NCI-H2081 (cell line): ENCODE measurements at places on chromosomes 11 and 22.
A peak's percentile ranks its signal among the peaks of the same experiment; 100 is the strongest.

DNA sequence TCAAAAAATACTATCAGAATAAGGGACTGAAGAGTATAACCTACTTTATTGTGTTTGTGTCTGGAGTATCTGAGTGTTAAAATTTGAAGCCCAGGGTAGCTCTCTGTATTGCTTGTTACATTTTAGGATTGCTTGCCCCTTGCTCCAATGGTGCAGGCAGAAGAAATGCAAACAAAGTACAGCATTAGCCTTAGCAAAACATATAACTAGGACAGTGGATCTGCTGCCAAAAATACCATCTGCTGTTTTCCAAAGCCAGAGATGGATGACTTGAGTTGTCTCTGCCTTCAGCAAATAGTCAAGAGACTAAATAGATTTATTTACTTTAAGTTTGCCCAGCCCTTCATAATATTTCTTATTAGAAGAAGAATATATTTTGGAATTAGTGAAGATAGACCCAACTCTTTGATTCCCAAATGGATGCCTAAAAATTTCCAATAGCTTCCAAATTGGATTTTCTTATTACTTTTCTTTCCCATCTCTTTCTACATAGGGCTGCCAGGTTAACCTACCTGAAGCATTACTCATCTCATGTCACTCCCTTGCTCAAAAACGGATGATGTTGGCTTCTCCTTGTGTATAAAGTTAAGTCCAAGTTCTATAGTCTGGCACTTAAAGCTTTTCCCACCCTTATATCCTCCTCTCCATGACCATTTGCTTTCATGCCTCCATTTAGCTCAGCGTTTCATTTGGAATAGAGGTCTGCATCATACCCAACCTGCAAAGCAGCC is 66.3 kb downstream of the LDLRAD3 start:
- DNase-seq: peak; percentile 54

GRCh38 chr11:131584785-131585592 is 214.6 kb downstream of the NTM start:
- DNase-seq: no peak

- DNase-seq: no peak
These were observed 98.9 kb downstream of the TRIM29 start for GRCh38 chr11:120039039-120039438.

DNA sequence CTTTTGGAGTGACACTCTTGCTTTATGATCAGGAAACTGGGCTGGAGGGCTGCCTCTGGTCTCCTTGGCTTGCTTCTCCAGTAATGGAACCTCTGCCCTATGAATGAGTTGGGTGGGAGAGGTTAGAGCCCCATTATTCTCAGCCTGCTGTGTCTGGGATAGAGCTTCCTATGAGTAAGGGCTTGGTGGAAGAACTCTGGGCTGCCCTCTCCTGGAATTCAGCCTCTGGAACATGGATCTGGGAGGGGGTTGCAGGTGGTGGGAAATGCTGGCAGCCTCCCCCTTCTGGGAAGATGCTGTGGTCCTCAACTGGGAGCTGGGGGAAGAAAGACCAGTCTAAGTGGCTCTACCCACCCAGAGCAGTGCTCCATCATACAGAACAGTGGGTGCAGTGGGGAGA is 81.8 kb upstream of the SYN3 start:
- no peak for DNase-seq

GRCh38 chr11:10441091-10441490 is 14.0 kb upstream of the AMPD3 start:
- no peak for DNase-seq

GRCh38 chr11:494761-495536 is 12.1 kb downstream of the RNH1 start:
- no peak for DNase-seq

DNA sequence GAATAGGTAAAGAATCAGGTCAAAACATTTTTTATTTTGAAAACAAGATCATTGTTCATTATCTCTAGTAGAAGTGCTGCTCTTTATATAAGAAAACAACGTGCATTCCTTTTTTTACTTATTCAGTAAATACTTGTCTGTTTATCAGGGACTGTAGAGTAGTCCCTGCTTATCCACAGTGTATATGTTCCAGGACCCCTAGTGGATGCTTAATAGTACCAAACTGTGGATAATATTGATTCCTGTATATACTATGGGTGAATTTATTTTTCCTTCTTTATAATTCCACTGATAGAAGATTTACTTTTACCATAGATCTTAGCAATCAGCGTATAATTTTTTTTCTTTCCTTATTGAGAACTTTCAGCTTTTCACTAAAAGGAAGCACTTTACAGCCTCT is 32.6 kb downstream of the CEP295 start:
- DNase-seq: no peak

GRCh38 chr11:68684385-68685356 is at the start of gene GAL:
TSS of gene GAL (plus strand) at chr11:68684544. CDS start at chr11:68684924, 380 bp downstream.
- no peak for DNase-seq

DNA sequence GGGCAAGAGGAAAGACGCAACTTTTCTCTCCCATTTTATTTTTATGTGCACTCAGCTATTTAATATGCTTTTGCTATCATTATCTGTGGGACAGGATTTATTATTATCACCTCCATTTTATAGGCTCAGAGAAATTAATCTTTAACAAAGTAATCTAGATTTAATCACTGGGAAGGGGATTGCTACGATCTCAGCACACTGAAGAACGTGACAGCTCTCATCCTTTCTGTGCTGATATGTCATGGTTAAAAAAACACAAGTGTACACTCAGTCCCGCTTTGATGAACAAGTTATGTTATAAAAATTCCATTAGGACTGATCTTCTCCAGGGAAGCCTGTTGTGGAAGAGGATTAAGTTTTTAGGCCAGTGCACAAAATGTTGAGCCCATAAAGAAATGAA is 37.6 kb downstream of the CYB5R2 start:
- DNase-seq: no peak

DNA sequence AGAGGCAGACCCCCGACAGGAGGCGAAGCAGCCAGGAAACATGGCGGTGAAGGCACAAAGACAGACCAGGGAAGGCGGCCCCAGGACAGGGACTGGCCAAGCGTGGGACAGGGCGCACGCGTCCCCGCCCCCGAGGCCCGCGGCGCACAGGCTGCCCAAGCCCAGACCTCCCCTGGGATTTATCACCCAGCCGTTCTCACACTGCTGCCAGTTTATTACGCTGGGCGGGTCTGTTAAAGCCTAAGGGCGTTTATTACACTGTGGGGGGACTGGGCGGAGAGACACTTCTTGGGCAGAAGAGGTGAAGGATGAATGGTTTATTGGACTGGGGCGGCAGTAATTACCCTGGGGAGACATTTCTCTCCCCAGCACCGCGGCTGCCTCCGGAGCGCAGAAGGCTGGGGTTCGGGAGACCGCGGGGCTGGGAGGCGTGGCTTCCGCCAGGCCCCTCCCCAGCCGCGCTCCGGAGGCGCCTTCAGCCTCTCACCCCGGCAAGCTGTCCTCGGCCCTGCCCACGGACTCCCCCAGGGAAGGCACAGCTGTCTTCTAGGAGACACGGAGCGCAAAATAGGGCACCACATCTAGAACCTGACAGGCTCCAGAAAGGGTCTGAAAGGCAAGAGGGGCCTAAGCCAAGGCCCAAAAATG is 47.1 kb downstream of the SLC22A12 start:
- DNase-seq: no peak

- DNase-seq: no peak
These were observed 36.2 kb downstream of the LMO1 start for GRCh38 chr11:8227156-8228152.

DNA sequence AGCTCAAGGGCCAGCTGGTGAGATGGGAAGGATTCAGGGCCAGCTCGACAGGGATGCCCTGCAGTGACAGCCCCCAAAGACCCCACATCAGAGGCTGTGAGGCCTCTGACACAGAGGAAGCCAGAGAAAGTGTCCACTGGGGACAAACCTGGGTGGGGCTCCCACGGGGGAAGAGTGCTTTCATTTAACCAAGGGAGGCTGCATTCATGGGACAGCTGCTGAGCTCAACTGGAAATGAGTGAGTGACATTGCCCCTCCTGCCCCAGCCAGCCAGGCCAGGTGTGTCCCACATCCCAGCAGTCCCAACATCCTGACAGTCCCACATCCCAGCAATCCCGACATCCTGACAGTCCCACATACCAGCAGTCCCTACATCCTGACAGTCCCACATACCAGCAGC is 61.0 kb downstream of the DHCR7 start:
- no peak for DNase-seq
